ENCODE measurements at places on chromosomes 13 and 19. TPM values are rescaled to one million over a fixed set of nuclear protein-coding genes. Genes with fewer than 3 reads are reported as not detected.

ATXN8OS gene
- total RNA-seq: not detected

DNA sequence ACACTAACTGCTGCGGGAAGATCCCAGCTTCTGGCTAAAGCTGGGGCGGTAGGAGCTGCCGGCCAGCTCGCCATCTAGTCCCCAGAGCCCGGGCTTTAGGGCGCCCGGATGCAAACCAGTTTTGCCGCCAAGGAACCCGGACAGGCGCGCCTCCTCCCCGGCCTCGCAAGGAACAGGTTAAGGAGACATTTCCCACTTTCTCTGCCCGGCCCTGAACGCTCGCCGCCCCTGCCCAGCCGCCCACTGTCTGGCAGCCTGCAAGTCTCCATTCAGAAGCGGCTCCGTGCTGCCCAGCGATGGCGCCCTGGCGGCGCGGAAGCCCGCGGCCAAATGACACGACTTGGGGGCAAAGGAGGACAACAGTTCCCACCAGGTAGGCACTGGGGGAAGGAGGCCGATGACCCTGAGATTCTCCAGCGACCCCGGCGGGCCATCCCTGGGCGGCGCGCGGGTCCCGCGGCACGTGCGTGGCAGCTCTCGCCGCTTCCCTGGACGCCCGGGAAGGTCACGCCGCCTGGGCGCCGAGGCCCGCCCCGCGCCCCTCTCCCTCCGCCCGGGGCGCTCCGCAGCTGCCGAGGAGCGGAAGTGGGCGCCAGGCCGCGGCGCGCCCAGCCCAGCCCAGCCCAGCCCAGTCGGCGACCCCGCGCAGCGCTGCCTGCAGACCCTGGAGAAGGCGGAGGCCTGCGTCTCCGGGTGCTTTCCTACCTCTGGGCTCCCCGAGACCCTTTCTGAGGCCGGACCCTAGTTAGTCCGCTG lies 42.2 kb upstream of the HNRNPA1L2 start:
- peak; percentile 53 for DNase-seq
- peak overlapping the region; percentile 95 for H3K27ac ChIP-seq
- H3K4me3 ChIP-seq: peak overlapping the region; percentile 91
- H3K4me1 ChIP-seq: peaks cover 26% of the 10 kb centered on the region
- no peaks in the 10 kb centered on the region for H3K27me3 ChIP-seq
- no peaks in the 10 kb centered on the region for H3K36me3 ChIP-seq

DNA sequence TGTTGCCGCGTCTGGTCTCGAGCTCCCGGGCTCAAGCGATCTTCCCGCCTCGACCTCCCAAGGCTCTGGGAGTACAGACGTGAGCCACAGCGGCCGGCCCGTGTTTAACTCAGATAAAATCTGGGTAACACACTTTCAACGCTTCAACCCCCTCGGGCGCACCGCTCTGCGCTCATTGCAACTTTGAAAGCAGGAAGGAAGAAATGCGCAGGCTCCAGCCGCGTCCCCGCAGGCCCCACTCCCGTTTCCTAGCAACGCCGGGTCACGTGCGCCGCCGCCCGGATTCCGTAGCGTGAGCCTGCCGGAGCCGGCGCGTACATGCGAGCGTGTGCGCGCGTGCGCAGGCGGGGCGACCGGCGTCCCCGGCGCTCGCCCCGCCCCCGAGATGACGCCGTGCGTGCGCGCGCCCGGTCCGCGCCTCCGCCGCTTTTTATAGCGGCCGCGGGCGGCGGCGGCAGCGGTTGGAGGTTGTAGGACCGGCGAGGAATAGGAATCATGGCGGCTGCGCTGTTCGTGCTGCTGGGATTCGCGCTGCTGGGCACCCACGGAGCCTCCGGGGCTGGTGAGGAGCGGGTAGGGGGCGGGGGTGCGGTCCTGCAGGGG lies at the start of gene BSG:
Gene BSG, plus strand, starts transcription at position 457 of the 603 bp plus-strand sequence. Its CDS starts 39 bp downstream, at position 496.
- H3K36me3 ChIP-seq: peaks cover 14% of the 10 kb centered on the region
- H3K27me3 ChIP-seq: peaks cover 16% of the 10 kb centered on the region
- DNase-seq: peak; percentile 97
- H3K4me3 ChIP-seq: peak within 1 kb of the TSS; percentile 96

DNA sequence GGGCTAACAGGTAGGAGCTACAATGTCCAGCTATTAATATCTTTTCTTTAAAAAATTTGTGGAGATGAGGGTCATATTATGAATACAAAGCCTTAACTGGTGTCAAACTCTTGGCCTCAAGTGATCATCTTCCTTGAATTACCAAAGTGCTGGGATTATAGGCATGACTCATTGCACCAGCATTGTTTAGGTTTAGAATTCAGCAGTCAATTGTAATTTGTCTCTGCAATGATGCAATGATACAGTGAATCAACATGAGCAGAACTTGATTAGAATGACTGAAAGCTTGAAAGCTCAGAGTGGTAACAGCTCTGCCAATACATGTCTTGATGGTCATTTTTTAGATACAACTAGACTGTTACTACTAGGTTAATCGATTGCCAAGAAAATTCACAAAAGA lies 752.8 kb upstream of the MIR17HG start:
- no peaks in the 10 kb centered on the region for H3K27me3 ChIP-seq
- no peak overlapping the region for H3K4me3 ChIP-seq
- H3K27ac ChIP-seq: no peak overlapping the region

DMKN gene
- total RNA-seq: not detected

- H3K4me3 ChIP-seq: peak overlapping the region; percentile 20
- no peak overlapping the region for H3K27ac ChIP-seq
- peaks cover 17% of the 10 kb centered on the region for H3K4me1 ChIP-seq
These were observed 2.1 kb downstream of the TMEM255B start for GRCh38 chr13:113761136-113761535.

DNA sequence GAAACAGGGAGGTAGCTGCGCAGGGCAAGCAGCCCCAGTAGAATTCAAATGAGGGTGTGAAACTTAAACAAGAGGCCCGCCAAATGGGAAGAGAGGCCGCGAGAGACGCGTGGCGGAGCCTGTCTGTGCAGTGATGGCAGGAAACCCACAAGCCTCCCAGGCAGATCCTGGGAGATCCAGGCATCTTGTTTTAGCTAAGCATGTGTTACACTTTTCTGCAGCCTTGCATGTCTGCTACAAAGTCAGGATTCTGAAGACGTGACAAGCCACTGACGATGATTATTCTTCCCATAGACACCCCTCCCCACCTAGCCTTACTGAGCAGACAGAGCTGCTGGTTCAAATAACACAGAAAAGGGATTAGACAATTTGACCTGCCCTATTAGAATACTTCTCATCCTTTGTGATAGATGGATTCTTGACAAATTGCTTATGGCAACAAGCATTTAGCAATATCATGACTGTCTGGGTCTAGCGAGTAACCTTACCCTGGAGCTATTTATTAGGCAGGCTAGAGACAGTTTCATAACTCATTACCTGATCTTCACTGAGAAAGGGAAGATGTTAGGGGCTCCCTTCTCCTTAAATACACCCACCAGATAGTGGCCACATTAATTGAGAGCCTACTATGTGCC lies 185.2 kb upstream of the IRS2 start:
- peaks cover 9% of the 10 kb centered on the region for H3K36me3 ChIP-seq
- no peaks in the 10 kb centered on the region for H3K4me1 ChIP-seq
- H3K27ac ChIP-seq: no peak overlapping the region
- no peak for DNase-seq
- H3K4me3 ChIP-seq: no peak overlapping the region
- H3K27me3 ChIP-seq: no peaks in the 10 kb centered on the region

DNA sequence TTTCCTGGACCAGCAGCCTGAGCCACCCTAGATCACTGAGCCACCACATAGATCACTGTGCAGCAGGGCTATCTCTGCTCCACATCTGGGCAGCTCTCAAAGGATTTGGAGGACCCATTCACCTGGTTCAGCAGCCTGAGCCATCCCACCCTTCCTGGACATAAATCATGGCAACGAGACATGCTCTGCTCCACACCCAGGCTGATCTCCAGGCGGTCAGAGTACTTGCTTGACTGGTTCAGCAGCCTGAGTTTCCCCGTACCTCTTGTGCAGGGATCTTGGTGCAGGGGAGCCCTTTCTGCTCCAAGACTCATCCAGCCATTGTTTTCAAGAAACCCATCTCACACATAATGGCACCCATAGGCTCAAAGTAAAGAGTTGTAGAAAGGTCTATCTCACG lies 195.3 kb downstream of the LIG4 start:
- no peaks in the 10 kb centered on the region for H3K36me3 ChIP-seq
- no peaks in the 10 kb centered on the region for H3K27me3 ChIP-seq
- H3K4me1 ChIP-seq: peaks cover 5% of the 10 kb centered on the region
- no peak overlapping the region for H3K27ac ChIP-seq

GRCh38 chr19:8475005-8475404 lies 27.4 kb downstream of the PRAM1 start:
- peaks cover 11% of the 10 kb centered on the region for H3K4me1 ChIP-seq
- no peak overlapping the region for H3K4me3 ChIP-seq
- peaks cover 32% of the 10 kb centered on the region for H3K36me3 ChIP-seq
- no peak for DNase-seq
- no peaks in the 10 kb centered on the region for H3K27me3 ChIP-seq

GRCh38 chr19:10279737-10280442 lies 6.9 kb upstream of the ICAM4 start:
- H3K36me3 ChIP-seq: no peaks in the 10 kb centered on the region
- H3K4me1 ChIP-seq: no peaks in the 10 kb centered on the region
- peaks cover 43% of the 10 kb centered on the region for H3K27me3 ChIP-seq
- no peak overlapping the region for H3K27ac ChIP-seq

DNA sequence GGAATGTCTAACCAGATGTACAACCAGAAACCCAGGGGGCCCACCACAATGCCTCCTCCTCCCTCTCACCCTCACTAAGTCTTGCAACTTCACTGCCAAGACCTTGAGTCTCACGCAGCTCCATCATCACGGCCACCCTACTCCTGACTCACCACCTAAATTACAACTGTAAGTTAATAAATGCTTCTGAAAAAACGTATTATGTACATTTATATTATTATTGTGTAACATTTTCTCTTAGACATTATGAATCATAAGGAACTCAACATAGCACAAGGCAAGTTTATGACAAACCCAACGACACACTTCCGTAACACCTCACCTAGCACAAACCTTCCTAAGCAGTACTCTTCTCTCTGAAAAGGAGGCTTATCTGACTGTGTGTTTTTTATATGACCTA lies 20.7 kb downstream of the MIPEP start:
- no peaks in the 10 kb centered on the region for H3K4me1 ChIP-seq
- H3K27ac ChIP-seq: no peak overlapping the region
- H3K4me3 ChIP-seq: no peak overlapping the region
- no peak for DNase-seq
- peaks cover 2% of the 10 kb centered on the region for H3K36me3 ChIP-seq

INSL3 gene
- total RNA-seq: not detected

DNA sequence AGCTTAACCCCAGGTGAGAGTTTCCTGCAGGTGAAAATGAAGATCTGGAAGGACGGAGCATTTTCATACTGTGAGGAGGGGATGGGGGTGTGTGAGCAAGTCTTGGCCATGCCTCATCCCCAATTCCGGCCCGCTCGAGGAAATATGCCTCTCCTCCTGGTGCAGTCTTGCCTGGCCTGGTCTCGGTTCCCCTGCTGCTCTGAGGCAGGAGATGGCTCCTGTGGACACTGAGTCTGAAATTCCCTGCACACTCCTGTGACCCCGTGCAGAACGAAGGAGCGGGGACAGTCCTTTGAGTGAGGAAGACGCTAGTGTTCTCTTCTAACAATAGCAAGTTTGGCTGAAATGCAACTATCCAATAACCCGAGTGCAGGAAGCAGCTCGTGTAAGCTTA lies 329 bp upstream of the ZNF439 start:
- peak overlapping the region; percentile 88 for H3K4me3 ChIP-seq
- H3K27ac ChIP-seq: no peak overlapping the region
- DNase-seq: no peak
- H3K36me3 ChIP-seq: peaks cover 7% of the 10 kb centered on the region
